Glomerular endothelial cell (primary cell): ENCODE measurements at places on chromosomes 16 and 17. TPM values are rescaled to one million over a fixed set of nuclear protein-coding genes. Genes with fewer than 3 reads are reported as not detected.
A peak's percentile ranks its signal among the peaks of the same experiment; 100 is the strongest.

Gene ANKRD40CL
- not detected in 2 replicates for total RNA-seq

Gene KRTAP2-4
- not detected in 2 replicates for total RNA-seq

Gene BRIP1
- total RNA-seq = 2.9 and 4.6 TPM in 2 replicates

Gene EPX
- not detected in 2 replicates for total RNA-seq

Gene ARHGDIG
- 0.64 and 4.0 TPM in 2 replicates for total RNA-seq

Gene EVPLL
- not detected in 2 replicates for total RNA-seq

Gene GJD3
- total RNA-seq = 1.1 and 3.6 TPM in 2 replicates

DNA sequence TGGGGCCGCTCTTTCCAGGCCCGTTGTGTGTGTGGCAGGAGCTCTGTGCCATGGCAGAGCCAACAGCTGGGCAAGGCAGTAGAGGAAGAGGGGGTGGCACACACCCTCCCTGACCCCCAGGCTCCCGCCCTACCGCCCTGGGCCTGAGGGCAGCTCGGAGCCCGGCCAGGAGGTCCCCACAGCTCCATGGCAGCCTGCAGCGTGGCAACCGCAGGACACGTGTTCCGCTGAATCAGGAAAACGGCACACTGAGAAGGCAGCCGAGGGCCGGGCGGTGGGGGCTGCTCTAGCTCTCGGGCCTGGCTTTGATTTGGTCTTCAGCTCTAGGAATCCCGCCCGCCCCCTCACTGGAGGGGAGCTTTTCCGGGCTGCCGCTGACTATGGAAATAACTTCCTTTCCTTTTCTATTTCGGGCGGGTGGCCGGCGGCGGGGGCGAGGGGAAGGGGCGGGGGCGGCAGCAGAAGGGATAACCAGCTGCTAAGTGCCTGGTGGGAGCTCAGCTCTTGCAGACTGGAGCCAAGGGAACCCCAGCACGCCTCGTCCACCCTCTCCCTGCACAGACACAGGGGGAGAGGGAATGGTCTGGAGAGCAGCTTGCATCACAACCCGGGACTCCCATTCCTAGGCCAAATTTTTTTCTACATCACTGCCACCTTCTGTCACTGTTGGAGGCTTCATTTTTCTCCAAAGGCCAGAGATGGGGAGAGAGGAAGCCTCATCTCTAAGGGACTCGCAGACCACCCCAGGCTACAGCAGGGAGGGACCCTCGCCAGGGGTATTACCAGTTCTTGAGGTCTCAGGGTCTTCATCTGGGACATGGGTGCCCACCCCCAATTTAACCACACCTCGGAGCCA is 24.8 kb upstream of the MRPS23 start:
- no peak for DNase-seq

DNA sequence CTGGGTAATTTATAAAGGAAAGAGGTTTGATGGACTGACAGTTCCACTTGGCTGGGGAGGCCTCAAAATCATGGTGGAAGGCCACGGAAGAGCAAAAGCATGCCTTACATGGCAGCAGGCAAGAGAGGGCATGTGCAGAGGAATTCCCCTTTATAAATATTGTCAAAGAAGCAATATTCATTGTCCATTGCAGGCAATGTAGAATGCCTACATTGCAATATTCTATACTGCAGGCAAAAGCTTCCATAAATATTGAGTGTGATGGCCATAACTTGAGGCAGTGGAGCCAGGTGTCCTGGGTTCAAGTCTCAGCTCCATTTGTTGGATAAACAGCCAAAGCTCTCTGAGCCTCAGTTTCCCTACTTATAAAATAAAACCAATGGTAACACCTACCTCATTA is 322.3 kb downstream of the SHISA9 start:
- DNase-seq = no peak

GRCh38 chr16:2860826-2861567 is 3.0 kb upstream of the PRSS22 start:
- DNase-seq = no peak

GRCh38 chr16:19502395-19503131 is 19.3 kb downstream of the GDE1 start:
- DNase-seq = no peak

- no peak for DNase-seq
Measured at GRCh38 chr17:44969144-44969780, 1.2 kb upstream of the C1QL1 start.

- DNase-seq = no peak
Measured at GRCh38 chr17:182050-182751, 751 bp upstream of the DOC2B start.

GRCh38 chr17:43676471-43676870 is 14.7 kb upstream of the MEOX1 start:
- DNase-seq = no peak

GRCh38 chr16:9219813-9220212 is 128.4 kb downstream of the HAPSTR1 start:
- no peak for DNase-seq

- no peak for DNase-seq
Measured at GRCh38 chr16:57178196-57178595, 7.6 kb downstream of the PSME3IP1 start.

GRCh38 chr17:75065562-75066151 is 18.6 kb downstream of the KCTD2 start:
- no peak for DNase-seq

- no peak for DNase-seq
Measured at GRCh38 chr16:30669903-30670824, 11.9 kb downstream of the FBRS start.

- no peak for DNase-seq
Measured at GRCh38 chr17:77817953-77818352, 140.6 kb upstream of the TNRC6C start.

DNA sequence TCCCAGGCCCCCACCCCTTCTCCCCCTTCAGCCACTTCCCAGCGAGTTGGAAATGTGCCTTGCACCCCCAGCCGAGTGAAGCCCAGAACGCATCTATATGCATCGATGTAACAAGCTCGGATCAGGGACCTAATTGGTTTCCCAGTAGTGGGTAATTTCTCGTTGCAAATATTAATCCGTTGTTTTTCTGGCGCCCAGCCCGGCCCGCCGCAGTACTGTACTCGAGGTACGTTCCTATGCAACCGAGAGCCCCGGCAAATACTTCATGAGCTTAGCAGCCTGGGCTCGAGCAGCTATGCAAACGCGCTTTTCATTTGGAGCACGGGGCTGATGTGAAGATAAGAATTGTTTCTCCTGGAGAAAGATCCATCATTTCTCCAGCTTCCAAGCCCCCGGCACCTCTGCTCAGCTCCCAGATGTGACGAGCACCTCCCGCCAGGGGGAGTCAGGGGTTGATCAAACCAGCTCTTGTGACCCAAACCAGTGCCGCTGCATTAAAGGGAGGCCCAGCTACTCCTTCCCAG is 229.8 kb downstream of the KATNIP start:
- no peak for DNase-seq

- DNase-seq = no peak
Measured at GRCh38 chr17:79902146-79902791, 63.0 kb upstream of the CBX4 start.

DNA sequence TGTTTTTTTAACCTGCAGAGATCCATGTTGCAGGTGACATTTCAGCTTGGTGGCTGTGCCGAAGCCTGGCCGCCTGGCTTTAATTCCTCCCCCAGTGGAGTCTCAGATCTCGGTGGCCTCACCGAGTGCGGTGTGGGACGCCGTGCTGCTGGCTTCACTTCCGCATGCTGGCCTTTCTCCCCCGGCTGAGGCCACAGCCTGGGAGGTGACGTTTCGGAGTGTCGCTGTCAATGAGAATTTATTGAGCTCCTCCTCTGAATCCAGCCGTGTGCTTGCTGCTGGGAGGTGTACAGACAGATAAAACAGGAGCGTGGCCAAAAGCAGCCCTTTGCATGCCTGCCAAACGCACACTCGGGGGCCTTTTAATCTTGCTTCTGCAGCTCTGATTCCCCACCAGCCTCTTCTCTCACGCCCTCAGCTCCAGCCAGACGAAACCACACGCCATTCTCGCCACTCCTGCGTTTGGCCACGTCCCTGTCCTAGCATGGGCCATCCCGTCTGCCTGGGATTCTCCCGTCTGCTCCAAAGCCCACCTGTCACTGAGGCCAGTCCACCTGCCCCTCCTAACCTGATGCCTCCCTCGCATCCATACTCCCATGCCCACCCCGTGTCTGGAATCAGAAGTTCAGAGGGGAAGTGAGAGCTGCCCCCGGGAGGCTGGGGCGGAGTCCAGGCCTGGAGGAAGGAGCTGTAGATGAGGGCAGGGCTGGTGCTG is 3.6 kb downstream of the GSE1 start:
- no peak for DNase-seq

- DNase-seq = no peak
Measured at GRCh38 chr16:84842516-84843148, 22.8 kb downstream of the CRISPLD2 start.

GRCh38 chr17:33284022-33284421 is 9.1 kb downstream of the ASIC2 start:
- DNase-seq = peak; percentile 63

GRCh38 chr16:2715519-2715918 is 4.5 kb downstream of the PRSS27 start:
- DNase-seq = no peak

DNA sequence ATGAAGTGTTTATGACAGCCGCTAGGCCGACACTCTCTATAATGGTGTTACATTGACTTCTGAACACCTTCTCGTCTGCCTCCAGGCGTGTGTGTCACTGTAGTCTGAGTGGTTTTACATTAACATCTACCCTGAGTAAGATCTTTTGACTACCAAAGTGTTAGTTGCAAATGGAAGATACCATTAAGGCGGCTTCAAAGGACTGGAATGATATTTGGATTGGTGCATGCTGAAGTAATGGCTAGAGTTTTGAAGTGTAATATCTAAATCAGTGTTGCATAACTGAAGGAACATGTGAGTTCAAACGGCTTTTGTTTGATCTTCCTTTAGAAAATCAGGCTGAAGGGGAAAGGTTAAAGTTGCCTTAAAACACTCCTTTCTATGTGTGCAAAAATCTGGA is 52.2 kb downstream of the BCAS3 start:
- DNase-seq = no peak

DNA sequence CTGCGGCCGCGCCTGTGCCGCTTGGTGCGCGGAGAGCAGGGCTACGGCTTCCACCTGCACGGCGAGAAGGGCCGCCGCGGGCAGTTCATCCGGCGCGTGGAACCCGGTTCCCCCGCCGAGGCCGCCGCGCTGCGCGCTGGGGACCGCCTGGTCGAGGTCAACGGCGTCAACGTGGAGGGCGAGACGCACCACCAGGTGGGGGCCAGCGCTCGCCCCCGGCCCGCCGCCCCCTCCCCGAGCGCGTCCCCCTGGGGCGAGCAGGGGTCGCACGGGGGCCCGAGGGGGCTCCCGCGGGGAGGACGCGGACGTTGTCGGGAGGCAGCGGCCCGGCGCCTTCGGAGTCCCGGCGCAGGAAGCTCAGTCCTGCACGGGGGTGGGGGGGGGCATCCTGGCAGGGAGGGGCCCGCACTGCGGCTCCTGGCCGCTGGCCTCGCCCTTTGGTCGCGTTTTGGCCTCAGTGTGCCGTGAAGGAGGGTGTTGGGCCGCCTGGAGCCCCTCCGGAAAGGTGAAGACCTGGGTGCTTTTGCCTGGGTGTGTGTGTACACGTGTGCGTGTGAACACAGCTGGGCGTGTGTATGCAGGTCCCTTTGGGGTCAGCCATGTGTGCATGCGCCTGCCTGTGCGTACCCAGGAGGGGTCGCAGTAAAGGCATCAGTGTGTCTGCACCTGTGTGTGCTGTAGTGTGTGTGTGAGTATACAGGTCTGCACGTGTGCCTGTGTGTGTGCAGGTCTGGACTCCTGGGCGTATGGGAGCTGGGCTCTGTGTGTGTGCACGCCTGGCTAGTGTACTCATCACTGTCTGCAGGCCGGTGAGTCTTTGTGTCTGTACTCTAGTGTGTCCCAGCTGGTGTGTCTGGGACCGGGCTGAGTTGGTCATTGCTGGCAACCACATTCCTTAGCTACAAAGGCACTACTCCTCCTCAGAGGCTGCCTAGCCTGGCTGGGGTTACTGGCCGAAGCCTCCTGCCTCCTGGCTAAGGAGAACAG is 615 bp downstream of the NHERF2 start:
- DNase-seq = no peak

- no peak for DNase-seq
Measured at GRCh38 chr16:63188086-63188771, 1152.0 kb upstream of the CDH8 start.

GRCh38 chr16:85360323-85361277 is 248.3 kb upstream of the CIBAR2 start:
- no peak for DNase-seq

- peak; percentile 69 for DNase-seq
Measured at GRCh38 chr17:49260817-49261291, 30.3 kb upstream of the PHOSPHO1 start.

DNA sequence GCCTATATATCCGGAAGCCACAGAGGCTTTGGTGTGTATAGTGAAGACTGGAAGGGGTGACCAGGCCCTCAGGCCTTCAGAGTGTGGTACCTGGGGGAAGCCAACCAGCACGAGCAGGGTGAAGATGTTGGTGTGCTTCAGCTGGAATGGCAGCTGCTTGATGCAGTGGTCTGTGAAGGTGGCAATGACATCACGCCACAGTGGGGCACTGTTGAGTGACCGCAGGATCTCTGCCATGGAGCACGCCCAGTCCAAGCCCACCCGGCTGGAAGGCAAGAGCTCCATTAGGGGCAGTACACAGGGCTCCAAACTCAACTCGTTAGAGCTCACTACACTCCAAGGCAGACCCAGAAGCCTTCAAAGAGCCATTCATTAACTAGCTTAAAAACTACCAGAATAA is 68.5 kb upstream of the ATP2A3 start:
- no peak for DNase-seq

GRCh38 chr17:72413077-72414031 is 292.5 kb downstream of the SOX9 start:
- DNase-seq = no peak

DNA sequence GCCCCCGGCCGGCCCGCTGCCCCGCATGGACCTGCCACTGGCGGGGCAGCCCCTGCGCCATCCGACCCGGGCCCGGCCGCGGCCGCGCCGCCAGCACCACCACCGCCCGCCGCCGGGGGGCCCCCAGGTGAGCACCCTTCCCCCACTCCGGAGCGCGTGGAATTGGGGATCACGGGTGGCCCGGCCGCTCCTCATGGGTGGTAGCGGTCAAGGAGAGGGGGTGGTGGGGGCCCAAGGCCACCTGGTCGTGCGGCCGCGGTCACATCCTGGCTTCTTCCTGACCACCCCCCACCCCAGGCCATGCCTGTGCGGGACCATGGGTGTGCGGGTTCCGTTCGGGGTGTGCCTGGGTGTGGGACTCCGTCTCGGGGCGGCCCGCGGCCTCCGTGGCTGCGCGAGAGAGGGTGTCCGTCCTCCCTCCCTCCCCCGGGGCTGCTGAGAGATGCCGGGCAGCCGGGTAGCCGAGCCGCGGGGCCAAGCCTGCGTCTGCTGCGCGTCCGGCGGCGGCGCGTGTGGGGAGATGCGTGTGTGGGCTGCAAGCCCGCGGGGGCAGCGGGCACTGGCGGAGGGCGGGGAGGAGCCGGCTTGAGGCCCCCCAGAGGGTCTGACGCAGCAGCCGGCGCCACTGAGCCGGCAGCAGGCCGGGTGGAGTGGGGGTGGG is 6.8 kb downstream of the ACD start:
- DNase-seq = no peak

DNA sequence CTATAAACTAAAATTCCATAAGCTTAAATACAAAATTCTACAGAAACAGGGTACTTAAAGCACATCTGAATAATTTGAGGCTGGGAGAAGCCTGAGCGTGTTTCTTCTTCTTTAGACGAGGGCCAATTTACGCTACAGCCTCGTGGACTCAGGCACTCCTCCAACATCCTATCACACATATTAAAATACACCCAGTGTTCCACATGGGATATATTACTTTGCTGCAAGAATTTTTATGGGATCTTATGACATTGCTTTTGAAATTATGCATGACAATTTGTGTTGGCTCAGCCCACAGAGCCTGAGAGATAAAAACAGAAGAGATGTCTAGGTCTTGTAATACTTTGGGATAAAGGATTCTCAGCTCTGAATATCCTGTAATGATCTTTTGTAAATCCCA is 3.5 kb upstream of the TANGO6 start:
- DNase-seq = no peak
